Kidney (tissue), 22 donors: ENCODE measurements at places on chromosomes 3 and 15. TPM values are rescaled to one million over a fixed set of nuclear protein-coding genes. Genes with fewer than 3 reads are reported as not detected.

Gene LTK
- 6.7 TPM for polyA plus RNA-seq

Gene PLA1A
- 10.1 TPM for polyA plus RNA-seq

Gene CLDN16
- 28.4 TPM for polyA plus RNA-seq

Gene MCF2L2
- polyA plus RNA-seq: 0.32 TPM

Gene CLDN1
- polyA plus RNA-seq: 6.2 TPM
